Temporal lobe (tissue), 4 donors: ENCODE measurements at places on chromosomes 1 and 21. TPM values are rescaled to one million over a fixed set of nuclear protein-coding genes. Genes with fewer than 3 reads are reported as not detected.

The FAM78B gene
- total RNA-seq: 6.6 TPM

The PDE4B gene
- total RNA-seq: 97.1 TPM

The AIRE gene
- under 0.01 TPM for total RNA-seq

The EEIG2 gene
- total RNA-seq: 45.7 TPM

The DNAJC11 gene
- 24.8 TPM for total RNA-seq

The IGSF21 gene
- total RNA-seq: 32.0 TPM

The HTR6 gene
- 0.25 TPM for total RNA-seq

The RGS8 gene
- total RNA-seq: 11.3 TPM

The IQCC gene
- 2.5 TPM for total RNA-seq

The OR2L3 gene
- total RNA-seq: 0.25 TPM

The RHD gene
- 0.25 TPM for total RNA-seq

The DIO1 gene
- total RNA-seq: not detected

The SERPINC1 gene
- total RNA-seq: not detected

The CLDN19 gene
- total RNA-seq: not detected

The G0S2 gene
- total RNA-seq: 2.5 TPM

The PIGV gene
- total RNA-seq: 4.9 TPM

The ASCL5 gene
- total RNA-seq: not detected

The CD34 gene
- 3.4 TPM for total RNA-seq

The ARMH1 gene
- 3.2 TPM for total RNA-seq

The KCNAB2 gene
- total RNA-seq: 9.1 TPM

The RABIF gene
- 10.1 TPM for total RNA-seq

The KCNK1 gene
- total RNA-seq: 3.0 TPM

The MTARC1 gene
- total RNA-seq: 13.5 TPM

The LCA5L gene
- 0.49 TPM for total RNA-seq
